Left ventricle myocardium inferior (tissue), 1 donor: ENCODE measurements at places on chromosomes 6 and 20. TPM values are rescaled to one million over a fixed set of nuclear protein-coding genes. Genes with fewer than 3 reads are reported as not detected.

Gene VGLL2
- 2.4 TPM for total RNA-seq

Gene NKX2-2
- not detected for total RNA-seq

Gene MC3R
- not detected for total RNA-seq

- no peak overlapping the region for H3K4me3 ChIP-seq
- H3K4me1 ChIP-seq, result no peaks in the 10 kb centered on the region
- no peaks in the 10 kb centered on the region for H3K27me3 ChIP-seq
- peaks cover 66% of the 10 kb centered on the region for H3K36me3 ChIP-seq
- DNase-seq, result no peak
These were observed 102.1 kb upstream of the LAMP5 start for GRCh38 chr20:9412309-9412708.

Gene PAK5
- total RNA-seq, result not detected

- H3K4me1 ChIP-seq, result peaks cover 19% of the 10 kb centered on the region
- no peaks in the 10 kb centered on the region for H3K36me3 ChIP-seq
- no peak for DNase-seq
- peaks cover 4% of the 10 kb centered on the region for H3K27me3 ChIP-seq
These were observed 20.2 kb upstream of the HLA-DOA start for GRCh38 chr6:33029328-33030184.

- H3K27me3 ChIP-seq, result peaks cover 86% of the 10 kb centered on the region
- H3K4me1 ChIP-seq, result peaks cover 19% of the 10 kb centered on the region
- no peak for DNase-seq
- H3K36me3 ChIP-seq, result no peaks in the 10 kb centered on the region
- no peak overlapping the region for H3K27ac ChIP-seq
These were observed 8.0 kb upstream of the TUBB2B start for GRCh38 chr6:3235486-3235885.

GRCh38 chr20:53801609-53802370 is 208.2 kb upstream of the ZNF217 start:
- no peak overlapping the region for H3K4me3 ChIP-seq
- no peak overlapping the region for H3K27ac ChIP-seq
- no peak for DNase-seq
- no peaks in the 10 kb centered on the region for H3K27me3 ChIP-seq
- H3K36me3 ChIP-seq, result no peaks in the 10 kb centered on the region

DNA sequence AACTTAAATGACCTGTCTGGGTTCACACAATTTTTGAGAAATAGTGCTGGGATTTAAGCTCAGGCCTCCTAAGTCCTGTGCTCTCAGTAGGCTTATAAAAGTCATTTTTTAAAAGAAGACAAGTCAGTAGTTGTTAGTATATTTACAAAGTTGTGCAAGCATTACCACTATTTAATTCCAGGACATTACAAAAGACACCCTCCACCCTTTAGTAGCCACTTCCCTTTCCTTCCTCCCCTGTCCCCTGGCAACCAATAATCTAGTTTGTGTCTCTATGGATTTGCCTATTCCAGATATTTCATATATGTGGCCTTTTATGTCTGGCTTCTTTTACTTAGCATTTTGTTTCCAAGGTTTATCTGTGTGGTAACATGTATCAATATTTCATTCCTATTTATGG is 37.6 kb downstream of the HMGN3 start:
- peaks cover 14% of the 10 kb centered on the region for H3K36me3 ChIP-seq
- H3K27ac ChIP-seq, result peak overlapping the region; percentile 33
- peaks cover 10% of the 10 kb centered on the region for H3K4me1 ChIP-seq
- H3K4me3 ChIP-seq, result no peak overlapping the region

DNA sequence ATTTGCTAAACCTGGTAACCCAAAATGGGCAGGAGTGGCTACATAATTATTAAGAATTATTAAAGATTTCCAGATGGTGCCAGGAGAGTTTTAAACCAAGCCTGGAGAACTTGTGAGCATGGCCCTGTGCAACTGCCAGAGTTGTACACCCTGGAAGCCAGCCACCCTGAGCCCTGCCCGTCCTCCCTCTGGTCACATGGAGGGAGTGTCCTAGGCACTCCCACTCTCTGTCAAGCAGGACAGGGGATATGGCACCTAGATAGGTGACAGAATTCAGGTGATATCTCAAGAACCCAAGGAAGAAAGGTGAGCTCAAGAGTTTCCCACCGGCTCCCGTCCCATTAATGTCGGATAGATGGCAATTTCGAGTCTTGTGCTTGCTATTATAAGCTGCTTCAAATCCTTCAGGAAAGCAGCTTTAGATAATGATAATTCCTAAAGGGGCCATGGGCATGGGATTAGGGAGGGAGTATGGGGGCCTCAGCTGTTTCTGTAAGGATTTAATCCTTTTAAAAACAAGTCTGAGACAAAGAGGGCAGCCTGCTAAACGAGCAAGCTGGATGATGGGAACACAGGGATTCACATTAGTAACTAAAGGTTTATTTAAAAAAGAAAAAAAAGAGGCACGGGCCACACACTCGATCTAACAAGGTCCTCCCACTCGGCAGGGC is 169.1 kb downstream of the BMP7 start:
- H3K36me3 ChIP-seq, result no peaks in the 10 kb centered on the region
- peaks cover 1% of the 10 kb centered on the region for H3K4me1 ChIP-seq
- no peak overlapping the region for H3K27ac ChIP-seq
- peaks cover 3% of the 10 kb centered on the region for H3K27me3 ChIP-seq
- no peak for DNase-seq
- H3K4me3 ChIP-seq, result no peak overlapping the region

GRCh38 chr6:123150076-123150475 is 154.0 kb downstream of the CLVS2 start:
- H3K4me3 ChIP-seq, result no peak overlapping the region
- H3K4me1 ChIP-seq, result no peaks in the 10 kb centered on the region
- H3K36me3 ChIP-seq, result no peaks in the 10 kb centered on the region
- H3K27ac ChIP-seq, result no peak overlapping the region

DNA sequence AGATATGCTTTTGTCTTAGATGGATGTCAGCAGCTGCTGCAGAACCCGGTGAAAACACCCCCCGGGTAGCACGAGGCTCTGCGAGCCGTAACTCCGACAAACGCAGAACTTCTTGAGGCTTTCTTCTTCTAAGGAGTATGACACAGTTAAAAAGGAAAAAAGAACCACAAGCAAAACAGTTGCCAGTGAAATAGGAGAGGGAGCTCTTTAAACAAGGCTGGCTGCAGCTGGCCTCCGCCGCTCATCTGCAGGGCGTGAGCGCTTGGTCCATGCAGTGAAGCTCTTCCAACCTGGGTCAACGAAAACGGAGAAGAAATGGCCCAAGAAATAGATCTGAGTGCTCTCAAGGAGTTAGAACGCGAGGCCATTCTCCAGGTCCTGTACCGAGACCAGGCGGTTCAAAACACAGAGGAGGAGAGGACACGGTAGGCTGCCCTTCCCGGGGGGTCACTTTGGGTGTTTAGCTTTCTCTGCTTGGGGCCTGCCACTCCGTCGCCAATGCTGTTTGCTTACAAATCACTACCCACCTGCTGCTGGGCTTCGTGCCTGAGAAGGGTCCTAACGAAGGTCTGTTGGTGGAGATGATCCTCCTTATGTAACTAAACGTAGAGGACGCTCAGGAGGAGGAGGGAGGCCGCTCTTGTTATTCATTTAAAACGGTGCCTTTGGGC is 13.2 kb downstream of the SYTL3 start:
- DNase-seq, result no peak
- no peaks in the 10 kb centered on the region for H3K27me3 ChIP-seq
- H3K36me3 ChIP-seq, result no peaks in the 10 kb centered on the region
- peak overlapping the region; percentile 37 for H3K4me3 ChIP-seq
- no peaks in the 10 kb centered on the region for H3K4me1 ChIP-seq

Gene KHDRBS2
- total RNA-seq, result not detected

GRCh38 chr6:73491377-73491776 is 29.5 kb downstream of the EEF1A1 start:
- H3K4me3 ChIP-seq, result no peak overlapping the region
- H3K36me3 ChIP-seq, result peaks cover 92% of the 10 kb centered on the region
- no peak for DNase-seq

- H3K4me1 ChIP-seq, result peaks cover 67% of the 10 kb centered on the region
- no peak for DNase-seq
- peak overlapping the region; percentile 35 for H3K27ac ChIP-seq
- no peak overlapping the region for H3K4me3 ChIP-seq
- H3K36me3 ChIP-seq, result no peaks in the 10 kb centered on the region
These were observed 37.7 kb downstream of the DSE start for GRCh38 chr6:116408491-116408890.

Gene C20orf204
- 0.55 TPM for total RNA-seq

Gene BIRC7
- total RNA-seq, result 0.27 TPM

Gene HLA-G
- not detected for total RNA-seq

DNA sequence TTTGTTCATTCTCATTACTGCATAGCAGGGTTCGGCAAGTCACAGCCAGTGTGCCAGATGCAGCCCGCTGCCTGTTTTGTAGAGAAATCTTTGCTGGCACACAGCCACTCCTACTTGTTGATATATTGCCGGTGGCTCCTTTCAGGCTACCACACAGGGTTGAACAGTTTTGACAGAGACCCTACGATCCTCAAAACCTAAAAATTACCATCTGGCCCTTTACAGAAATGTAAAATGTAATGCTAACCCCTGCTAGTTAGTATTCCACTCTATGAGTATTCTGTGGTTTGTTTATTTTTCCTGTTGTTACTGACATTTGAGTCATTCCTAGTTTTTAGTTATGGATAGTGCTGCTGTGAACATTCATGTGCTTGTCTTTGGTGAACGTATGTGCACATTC is 11.5 kb downstream of the DHX35 start:
- H3K4me3 ChIP-seq, result no peak overlapping the region
- DNase-seq, result no peak
- peaks cover 57% of the 10 kb centered on the region for H3K4me1 ChIP-seq
- H3K27ac ChIP-seq, result peak overlapping the region; percentile 66

GRCh38 chr20:64244281-64244805 is 11.2 kb upstream of the PCMTD2 start:
- DNase-seq, result no peak
- H3K27ac ChIP-seq, result no peak overlapping the region
- no peak overlapping the region for H3K4me3 ChIP-seq
- peaks cover 19% of the 10 kb centered on the region for H3K27me3 ChIP-seq
- H3K36me3 ChIP-seq, result no peaks in the 10 kb centered on the region

DNA sequence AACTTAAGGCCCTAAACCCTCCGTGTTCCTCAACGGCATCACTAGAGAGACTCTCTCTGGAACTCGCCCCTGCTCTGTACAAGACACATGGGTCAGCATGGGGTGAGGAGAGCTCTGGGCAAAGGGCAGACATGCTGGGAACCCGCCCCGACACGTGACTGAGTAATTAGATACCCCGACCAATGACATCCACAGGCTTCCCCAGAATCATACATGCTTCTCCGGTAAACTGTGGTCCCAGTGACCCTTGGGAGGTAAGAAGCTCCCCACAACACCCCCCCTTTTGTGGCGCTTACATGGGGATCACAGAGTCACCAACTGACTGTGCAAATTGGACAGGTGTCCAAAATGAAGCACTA is 31.7 kb upstream of the RPS6KA2 start:
- no peaks in the 10 kb centered on the region for H3K36me3 ChIP-seq
- H3K27me3 ChIP-seq, result peaks cover 21% of the 10 kb centered on the region
- no peak for DNase-seq
- no peak overlapping the region for H3K4me3 ChIP-seq
- H3K27ac ChIP-seq, result no peak overlapping the region
- peaks cover 6% of the 10 kb centered on the region for H3K4me1 ChIP-seq

DNA sequence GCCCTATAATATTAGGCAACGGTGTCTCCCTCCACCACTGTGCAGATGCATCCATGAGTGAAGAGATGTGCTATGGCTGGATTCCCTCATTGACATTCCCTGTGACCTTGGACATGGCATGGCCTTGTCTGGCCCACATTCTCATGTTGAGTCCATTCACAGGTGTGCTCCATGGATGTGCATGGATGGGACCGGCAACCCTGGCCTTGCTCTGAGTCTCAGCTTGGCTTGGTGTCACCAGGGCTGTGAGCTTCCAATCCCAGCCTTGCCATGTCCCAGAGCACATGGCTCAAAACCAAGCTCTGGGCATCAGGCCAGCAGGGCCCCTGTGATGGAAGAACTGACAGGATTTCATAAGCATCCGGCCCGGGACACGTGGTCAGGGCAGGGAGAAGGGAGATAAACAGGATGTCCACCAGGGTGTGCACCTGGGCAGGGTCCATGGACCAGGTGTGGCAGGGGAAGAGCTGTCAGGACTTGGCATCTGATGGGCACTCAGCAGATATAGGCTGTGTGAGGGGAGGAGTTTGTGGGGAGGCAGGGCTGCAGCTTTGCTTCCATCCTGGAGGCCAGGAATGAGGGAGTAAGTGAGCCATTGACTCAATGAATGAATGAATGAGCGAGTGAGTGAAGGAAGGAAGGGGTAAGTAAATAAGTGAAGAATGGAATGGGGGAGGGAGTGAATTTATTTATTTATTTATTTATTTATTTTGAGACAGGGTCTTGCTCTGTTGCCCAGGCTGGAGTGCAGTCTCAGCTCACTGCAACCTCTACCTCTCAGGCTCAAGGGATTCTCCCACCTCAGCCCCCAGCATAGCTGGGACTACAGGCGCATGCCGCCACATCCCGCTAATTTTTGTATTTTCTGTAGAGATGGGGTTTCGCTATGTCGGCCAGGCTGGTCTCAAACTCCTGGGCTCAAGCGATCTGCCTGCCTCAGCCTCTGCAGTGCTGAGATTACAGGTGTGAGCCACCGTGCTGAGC is 15.7 kb downstream of the NRSN2 start:
- H3K4me1 ChIP-seq, result peaks cover 8% of the 10 kb centered on the region
- peak; percentile 86 for DNase-seq
- no peak overlapping the region for H3K27ac ChIP-seq
- no peaks in the 10 kb centered on the region for H3K36me3 ChIP-seq

DNA sequence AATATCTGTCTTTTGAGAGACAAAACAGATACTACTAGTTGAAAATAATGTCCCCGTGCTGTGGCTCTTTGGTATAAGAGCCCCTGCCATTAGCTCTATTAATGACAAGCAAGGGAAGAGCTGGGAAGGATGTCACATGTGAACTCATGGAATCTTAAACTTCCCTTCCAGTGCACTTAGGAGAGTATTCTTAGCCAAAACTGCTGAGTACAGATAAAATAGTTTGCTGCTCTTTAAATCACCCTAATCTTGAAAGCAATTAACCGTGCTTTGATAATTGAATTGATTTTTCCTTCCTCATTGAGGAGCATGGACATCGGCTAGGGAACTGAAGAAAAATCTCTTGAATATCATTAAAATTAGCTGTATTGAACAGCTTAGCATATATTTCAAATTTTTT is 91.7 kb downstream of the SLC35B3 start:
- no peaks in the 10 kb centered on the region for H3K36me3 ChIP-seq
- H3K4me3 ChIP-seq, result no peak overlapping the region
- no peak for DNase-seq
